ENCODE measurements at places on chromosomes 16 and 17.

- DNase-seq, result no peak
Measured at GRCh38 chr16:8109510-8110369, 480.6 kb downstream of the TMEM114 start.

- DNase-seq, result peak; percentile 56
Measured at GRCh38 chr17:29615048-29615385, 7.7 kb downstream of the CORO6 start.

DNA sequence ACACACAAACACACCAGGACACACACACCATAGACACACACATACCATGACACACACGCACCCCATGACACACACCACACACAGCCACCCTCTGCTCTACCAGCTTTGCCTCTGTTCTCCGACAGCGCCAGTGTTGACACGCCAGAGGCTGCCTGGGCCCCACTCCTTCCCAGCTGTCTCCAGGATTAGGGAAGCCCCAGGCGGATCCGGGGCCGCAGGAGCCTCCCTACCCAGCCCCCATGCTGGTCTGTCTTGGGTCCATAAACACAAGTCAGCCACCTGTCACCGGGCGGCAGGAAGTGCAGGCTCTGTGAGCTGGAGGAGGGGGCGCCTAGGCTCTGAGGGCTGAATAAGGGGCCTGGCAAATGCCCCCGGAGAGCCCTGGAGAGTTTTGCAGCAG lies 10.5 kb downstream of the TBC1D16 start:
- DNase-seq, result no peak

- DNase-seq, result no peak
Measured at GRCh38 chr17:8668176-8668740, 37.7 kb upstream of the MYH10 start.

DNA sequence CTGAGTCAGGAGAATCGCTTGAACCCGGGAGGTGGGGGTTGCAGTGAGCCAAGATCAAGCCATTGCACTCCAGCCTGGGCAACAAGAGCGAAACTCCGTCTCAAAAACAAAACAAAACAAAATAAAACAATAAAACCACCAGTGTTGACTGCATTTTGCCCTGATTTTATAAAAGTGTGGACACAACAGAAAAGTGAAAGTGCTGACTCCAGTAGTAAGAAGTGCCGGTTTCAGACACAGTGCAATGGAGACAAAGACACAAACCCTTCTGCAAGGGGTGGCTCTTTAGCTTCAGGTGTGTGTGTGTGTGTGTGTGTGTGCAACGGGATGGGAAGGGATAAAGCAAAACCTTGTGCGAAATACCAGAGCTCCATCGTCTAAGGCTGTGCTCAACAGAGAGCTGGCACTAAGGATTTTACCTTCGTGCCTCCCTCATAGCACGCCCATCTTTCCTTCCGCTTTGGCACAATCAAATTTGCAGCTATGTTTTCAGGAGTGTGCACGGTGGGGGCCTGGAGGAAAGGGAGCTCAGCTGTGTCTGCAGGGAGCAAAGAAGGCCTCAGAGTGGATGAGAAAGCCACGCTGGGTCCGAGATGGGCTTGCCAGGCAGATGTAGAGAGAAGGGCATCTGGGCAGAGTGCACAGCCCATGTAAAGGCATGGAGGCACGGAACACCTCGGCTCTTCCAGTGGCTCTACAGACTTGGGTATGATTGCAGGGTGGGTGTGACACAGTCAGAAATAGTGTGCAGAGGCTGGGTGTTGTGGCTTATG lies 15.5 kb downstream of the MXRA7 start:
- no peak for DNase-seq

All from stimulated activated CD4-positive, alpha-beta T cell treated with anti-CD3 and anti-CD28 coated beads, Interleukin-4, amount 100 ng/mL, for 24 hours (primary cell).